ENCODE measurements at places on chromosomes 7 and 10. TPM values are rescaled to one million over a fixed set of nuclear protein-coding genes. Genes with fewer than 3 reads are reported as not detected.

DNA sequence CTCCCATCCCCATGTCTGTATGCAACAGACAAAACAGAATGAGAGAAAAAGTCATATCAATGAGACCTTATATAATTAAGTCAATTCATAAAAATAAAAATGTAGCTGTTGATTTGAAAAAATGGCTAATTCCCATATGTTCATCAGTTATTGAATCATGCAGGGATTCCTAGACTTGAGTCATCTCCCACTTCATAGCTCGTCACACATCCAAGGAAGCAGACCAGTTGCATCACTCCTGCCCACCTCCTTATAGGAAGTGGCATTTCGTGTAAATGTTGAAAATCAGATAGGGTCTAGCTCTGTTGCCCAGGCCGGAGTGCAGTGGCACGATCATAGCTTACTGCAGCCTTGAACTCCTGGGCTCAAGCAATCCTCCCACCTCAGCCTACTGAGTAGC is 56.1 kb upstream of the SH2B2 start:
- H3K27me3 ChIP-seq = no peaks in the 10 kb centered on the region
- H3K4me3 ChIP-seq = no peak overlapping the region
- peaks cover 21% of the 10 kb centered on the region for H3K36me3 ChIP-seq
- no peak overlapping the region for H3K27ac ChIP-seq
- H3K4me1 ChIP-seq = no peaks in the 10 kb centered on the region
- DNase-seq = no peak

- H3K4me1 ChIP-seq = no peaks in the 10 kb centered on the region
- H3K36me3 ChIP-seq = no peaks in the 10 kb centered on the region
- H3K4me3 ChIP-seq = no peak overlapping the region
Measured at GRCh38 chr7:23357190-23358093, 58.3 kb downstream of the MALSU1 start.

GRCh38 chr10:1256432-1256725 is 200.2 kb downstream of the WDR37 start:
- no peaks in the 10 kb centered on the region for H3K36me3 ChIP-seq
- H3K4me1 ChIP-seq = peaks cover 17% of the 10 kb centered on the region
- H3K27ac ChIP-seq = no peak overlapping the region
- H3K27me3 ChIP-seq = peaks cover 17% of the 10 kb centered on the region
- DNase-seq = no peak
- no peak overlapping the region for H3K4me3 ChIP-seq

DNA sequence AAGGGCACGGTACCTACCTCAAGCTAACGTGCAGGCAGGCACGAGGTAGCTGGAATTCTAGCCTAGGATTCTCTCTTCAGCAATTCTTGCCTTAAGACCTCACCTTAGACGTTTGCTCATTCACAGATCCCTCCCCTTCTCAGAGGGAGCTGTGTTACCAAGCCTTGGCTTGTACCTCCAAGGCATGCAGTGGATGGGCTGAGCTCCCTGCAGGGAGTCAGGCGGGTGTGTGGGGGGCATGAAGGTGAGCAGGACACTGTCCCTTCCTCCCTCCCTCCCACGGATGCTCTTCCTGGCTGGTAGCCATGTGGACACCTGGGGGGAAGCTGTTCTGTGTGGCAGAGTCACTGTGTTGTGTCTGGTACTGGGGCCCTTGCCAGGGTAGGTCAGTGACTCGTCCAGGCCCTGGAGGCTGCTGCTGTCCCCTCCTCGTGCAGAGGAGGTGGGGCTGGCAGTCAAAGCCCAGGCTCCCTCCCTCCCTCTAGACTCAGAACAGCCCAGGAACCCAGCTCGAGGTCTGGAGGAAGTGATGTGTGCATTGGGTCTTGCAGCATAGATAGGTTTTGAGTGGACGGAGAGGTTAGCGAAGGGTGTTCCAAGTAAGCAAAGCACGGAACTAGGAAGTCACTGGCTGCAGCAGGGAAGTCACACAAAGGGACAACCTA is 222.2 kb upstream of the SH2B2 start:
- DNase-seq = no peak
- H3K36me3 ChIP-seq = no peaks in the 10 kb centered on the region
- no peak overlapping the region for H3K27ac ChIP-seq
- no peaks in the 10 kb centered on the region for H3K27me3 ChIP-seq

DNA sequence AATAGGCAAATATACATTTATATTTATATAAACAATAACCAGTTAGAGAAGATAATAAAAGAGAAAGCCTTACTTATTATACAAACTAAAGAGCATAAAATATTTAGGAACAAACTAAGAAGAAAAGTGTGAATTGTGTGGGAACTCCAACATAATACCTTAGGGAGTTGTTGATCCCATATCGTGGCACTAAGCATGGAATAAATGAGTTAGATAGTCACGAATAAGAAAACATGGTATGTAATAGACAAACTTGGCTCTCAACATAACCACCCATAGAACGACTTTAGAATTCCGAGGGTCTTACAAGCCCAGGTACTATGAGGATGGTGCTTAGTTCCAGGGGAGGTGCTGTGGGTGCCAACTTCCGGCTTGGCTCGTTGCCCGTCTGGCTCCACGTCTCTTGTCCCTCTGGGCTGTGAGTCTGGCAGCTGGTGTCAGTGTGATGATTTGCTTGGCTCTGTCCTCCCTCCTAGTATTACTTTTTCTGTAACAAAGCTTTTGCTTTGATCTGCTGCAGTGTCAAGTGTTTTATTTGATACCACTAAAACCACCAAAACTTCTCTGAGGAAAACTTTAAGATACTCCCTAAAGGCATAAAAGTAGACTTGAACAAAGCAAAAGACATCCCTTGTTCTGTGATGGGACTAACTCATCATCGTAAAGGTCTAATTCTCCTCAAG is 9.5 kb upstream of the RBM20 start:
- H3K36me3 ChIP-seq = no peaks in the 10 kb centered on the region
- H3K27me3 ChIP-seq = peaks cover 2% of the 10 kb centered on the region
- DNase-seq = no peak
- H3K4me1 ChIP-seq = no peaks in the 10 kb centered on the region
- H3K27ac ChIP-seq = no peak overlapping the region
- H3K4me3 ChIP-seq = no peak overlapping the region

DNA sequence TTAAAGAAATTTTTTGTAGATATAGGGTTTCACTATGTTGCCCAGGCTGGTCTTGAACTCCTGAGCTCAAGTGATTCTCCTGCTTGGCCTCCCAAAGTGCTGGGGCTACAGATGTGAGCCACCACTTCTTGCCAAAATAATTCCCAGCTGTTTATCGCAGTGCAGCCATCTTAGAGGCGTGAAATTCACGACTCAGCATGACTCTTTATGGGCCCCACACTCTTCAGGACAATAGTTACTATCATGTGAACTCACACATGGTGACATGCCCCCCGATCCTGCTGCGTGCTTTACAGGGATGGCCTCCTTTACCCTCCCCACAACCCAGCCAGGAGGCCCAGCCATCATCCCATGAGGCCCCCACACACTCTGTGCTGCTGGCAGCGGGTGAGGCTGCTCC is 4.6 kb downstream of the COX19 start:
- H3K36me3 ChIP-seq = peaks cover 49% of the 10 kb centered on the region
- no peaks in the 10 kb centered on the region for H3K27me3 ChIP-seq
- no peak overlapping the region for H3K4me3 ChIP-seq
- DNase-seq = no peak
- H3K27ac ChIP-seq = no peak overlapping the region

DNA sequence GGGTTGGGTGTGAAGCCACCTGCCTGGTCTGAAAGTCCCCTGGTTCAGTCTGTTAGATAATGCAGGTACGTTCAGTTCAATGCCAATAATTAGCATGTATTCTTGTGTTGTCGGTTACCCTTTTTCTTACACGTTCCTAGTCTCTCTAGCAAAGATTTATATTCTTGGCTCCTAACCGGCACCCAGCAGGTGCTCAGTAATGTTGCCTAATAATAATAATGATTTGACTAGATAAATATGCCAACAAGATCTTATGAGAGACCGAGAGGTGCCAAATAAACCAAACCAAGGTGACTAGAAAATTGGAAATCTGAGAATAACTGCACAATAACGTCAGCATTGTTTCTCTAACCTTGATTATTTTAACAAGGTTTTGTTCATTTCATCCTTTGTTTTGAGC is 1.1 kb upstream of the SMIM30 start:
- H3K36me3 ChIP-seq = no peaks in the 10 kb centered on the region
- no peak for DNase-seq
- H3K4me1 ChIP-seq = peaks cover 4% of the 10 kb centered on the region
- H3K4me3 ChIP-seq = no peak overlapping the region
- peaks cover 2% of the 10 kb centered on the region for H3K27me3 ChIP-seq

DNA sequence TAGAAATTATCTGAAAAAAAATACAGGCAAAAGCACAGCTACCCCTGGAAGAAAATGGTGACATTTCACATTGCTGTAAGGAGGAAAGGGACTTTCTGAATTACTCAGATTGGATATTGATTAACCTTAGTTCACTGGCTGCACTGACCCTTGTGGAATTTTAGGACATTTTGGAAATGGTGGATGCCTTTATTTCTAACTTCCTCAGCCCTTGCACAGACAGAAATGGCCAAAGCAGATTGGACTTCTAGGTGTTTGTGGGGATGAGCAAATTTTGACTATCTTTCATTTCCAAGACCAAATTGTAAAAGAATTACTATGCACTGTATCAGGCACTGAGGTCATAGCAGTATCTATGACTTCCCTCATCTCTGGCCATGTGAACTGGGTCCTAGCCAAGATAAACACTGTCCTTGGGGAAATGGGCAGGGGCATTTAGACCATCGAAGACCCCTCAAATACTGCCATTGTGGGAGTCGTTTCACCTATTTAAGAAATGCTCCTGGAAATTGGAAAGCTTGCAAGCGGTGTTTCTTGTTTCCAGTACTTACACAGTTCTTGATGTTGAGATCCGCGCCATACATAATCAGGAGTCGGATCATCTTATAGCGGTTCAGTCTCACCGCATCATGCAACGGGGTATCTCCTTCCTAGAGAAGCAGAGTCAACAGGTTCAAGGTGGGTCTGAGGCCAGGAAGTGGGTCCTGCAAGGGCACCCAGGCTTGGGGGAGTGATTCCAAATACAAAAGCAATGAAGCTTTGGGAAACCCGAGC is 5.7 kb downstream of the ANKRD1 start:
- no peak overlapping the region for H3K27ac ChIP-seq
- H3K36me3 ChIP-seq = no peaks in the 10 kb centered on the region
- H3K27me3 ChIP-seq = peaks cover 2% of the 10 kb centered on the region
- no peak overlapping the region for H3K4me3 ChIP-seq
- peaks cover 3% of the 10 kb centered on the region for H3K4me1 ChIP-seq
- DNase-seq = no peak

- H3K27ac ChIP-seq = peak overlapping the region; percentile 11
- no peak overlapping the region for H3K4me3 ChIP-seq
- peaks cover 52% of the 10 kb centered on the region for H3K4me1 ChIP-seq
- no peaks in the 10 kb centered on the region for H3K36me3 ChIP-seq
- H3K27me3 ChIP-seq = no peaks in the 10 kb centered on the region
Measured at GRCh38 chr7:3089493-3089892, 45.8 kb upstream of the CARD11 start.

DNA sequence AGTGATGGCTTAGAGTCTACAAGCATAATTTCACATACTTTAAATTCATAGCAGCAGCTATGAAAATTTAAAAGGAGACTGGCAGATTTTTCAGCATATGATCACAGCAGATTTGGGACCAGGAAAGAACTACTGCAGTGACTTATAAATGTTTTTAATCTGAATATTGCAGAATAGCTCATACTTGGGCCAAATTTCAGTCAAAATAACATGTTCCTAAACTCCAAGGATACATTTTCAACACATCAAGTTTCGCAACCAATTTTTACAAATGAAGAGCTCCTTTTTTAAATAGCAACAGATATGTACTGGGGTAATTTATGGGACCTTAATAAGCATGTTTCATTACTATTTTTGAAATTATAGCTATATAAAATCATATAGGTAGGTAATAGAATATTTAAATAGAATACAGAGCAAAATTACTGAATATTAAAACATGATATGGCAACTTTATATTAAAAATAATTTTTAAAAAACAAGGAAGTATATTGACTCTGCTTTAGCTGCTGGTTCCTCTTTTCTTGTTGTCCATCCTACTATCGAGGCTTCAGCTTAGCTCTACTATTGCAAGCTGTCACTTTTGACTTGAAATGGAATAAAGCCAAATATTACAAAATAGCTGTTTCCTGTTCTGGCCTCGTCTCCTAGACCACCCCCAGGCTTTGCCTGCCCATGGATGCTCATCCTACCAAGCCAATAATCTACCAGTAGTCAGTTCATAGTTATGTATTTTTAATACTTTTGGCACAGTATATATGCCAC is 123.1 kb downstream of the NRBF2 start:
- H3K27me3 ChIP-seq = no peaks in the 10 kb centered on the region
- no peak overlapping the region for H3K4me3 ChIP-seq
- H3K4me1 ChIP-seq = peaks cover 21% of the 10 kb centered on the region
- H3K36me3 ChIP-seq = peaks cover 22% of the 10 kb centered on the region

Gene SLC18A3
- not detected for total RNA-seq

Gene H2BK1
- total RNA-seq = 2.5 TPM
